ENCODE measurements at places on chromosomes 1 and 21.

GRCh38 chr1:169722779-169723178 lies 11.1 kb downstream of the SELE start:
- DNase-seq: no peak

- DNase-seq: no peak
Measured at GRCh38 chr1:166915042-166915441, 39.0 kb upstream of the TADA1 start.

GRCh38 chr21:36104317-36105300 lies 30.3 kb upstream of the CBR3 start:
- DNase-seq: peak; percentile 34

DNA sequence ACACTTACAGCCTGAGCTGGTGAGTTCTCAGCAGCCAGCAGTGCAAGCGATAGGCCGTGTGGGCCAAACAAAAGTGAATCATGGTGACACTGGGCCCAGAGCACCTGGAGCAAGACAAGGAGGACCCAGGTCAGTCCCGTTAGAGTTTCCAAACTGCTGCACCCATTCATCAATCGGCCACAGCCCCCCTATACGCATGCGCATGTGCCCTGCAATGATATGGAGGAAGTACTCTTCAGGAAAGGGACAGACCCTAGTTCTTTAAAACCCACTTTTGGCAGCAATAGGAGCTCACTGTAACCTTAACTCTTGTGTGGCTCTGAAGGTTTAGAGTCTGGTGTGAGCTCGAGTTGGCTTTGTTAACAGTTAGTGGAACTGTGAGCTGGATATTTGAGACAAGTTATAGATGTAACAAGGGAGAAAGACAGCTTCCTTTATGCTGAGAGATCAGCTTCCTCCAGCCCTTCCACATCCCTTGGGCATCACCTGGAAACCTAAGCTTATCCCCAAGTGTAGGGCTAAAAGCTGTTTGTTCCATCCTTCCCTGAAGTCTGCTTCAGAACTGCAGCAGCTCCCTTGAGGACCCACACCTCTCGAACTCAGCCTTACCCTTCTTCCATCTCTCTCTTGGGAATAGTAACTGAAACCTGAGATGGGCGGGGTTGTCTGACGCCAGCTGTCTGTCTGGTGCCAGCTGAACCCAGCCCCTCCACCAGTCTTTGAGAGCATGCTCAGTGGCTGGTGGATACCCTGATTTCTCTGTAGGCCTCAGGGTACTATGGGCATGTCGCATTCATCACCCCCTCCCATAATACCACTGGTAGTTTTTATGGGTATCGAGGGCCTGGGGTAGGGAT lies 17.7 kb downstream of the NMNAT1 start:
- DNase-seq: no peak

DNA sequence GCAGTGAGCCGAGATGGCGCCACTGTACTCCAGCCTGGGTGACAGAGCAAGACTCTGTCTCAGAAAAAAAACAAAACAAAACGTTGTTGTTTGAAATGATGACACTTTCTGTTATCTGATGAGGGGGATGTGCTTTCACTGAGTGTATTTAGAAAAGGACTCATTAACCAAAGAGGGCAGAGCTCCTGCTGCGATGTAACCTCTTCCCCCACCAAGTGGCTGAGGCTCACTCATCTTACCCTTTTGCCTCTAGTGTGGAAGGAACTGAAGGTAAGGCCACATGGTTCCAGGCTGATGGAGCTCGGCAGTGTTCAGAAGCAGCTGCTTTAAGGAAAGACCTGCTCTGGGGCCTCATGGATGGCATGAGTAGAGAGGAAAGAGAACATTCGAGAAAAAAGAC lies 105.7 kb upstream of the RUNX1 start:
- DNase-seq: no peak

- no peak for DNase-seq
Measured at GRCh38 chr1:118960026-118960561, 28.0 kb downstream of the TBX15 start.

GRCh38 chr1:107683191-107683657 lies 281.8 kb downstream of the VAV3 start:
- no peak for DNase-seq

DNA sequence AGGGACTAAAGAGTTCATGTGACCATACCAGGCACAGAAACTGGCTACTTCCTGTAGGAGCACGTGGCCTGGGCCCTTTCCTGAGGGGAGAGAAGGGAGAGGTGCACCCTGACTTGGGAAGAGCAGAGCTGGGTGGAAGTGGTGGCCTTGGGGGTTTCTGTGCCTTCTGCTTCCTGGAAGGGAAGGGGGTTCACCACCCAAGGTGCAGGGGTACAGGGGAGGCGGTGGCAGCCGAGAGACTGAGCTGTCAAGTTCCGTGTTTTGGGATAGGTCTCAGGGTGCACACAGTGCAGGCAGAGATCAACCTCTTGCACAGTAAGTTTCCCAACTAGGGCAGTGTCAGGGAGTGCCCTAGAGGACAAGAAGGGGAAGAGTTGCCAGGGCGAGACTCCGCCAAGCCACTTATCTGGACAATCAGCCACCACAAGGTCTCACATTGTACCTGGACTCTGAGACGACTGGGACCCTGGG lies 10.1 kb downstream of the HECTD3 start:
- no peak for DNase-seq

- DNase-seq: no peak
Measured at GRCh38 chr1:206709772-206710459, 25.2 kb downstream of the MAPKAPK2 start.

GRCh38 chr1:170064821-170065220 lies 9.7 kb downstream of the KIFAP3 start:
- no peak for DNase-seq

DNA sequence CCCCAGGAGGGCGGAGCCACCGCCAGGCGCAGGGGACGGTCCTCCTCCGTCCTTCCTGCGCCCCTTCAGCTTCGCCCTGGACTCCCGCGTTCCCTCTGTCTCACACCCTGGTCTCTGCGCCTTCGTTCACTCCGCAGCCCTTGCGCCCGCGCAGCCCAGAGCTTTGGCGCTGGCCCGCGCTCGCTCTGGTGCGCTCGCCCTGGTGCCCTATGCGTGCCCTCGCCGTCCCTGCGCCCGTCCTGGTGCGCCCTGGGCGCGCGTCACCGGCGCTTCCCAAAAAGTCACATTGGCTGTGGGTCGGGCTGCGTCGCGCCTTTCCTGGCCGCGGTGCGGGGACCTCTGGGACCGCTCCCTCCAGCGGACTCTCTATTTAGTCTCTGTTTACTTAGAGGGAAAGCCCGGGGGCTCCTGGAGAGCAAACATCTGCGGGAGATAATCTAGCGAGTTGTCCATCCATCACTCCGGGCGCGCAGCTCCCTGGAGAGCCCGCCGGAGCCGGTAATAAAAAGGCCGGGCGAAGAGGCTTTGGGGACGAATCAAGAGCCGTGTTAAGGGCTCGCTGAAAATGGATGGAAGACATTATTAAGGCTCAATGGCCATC lies 178.6 kb downstream of the PRDM16 start:
- DNase-seq: no peak

DNA sequence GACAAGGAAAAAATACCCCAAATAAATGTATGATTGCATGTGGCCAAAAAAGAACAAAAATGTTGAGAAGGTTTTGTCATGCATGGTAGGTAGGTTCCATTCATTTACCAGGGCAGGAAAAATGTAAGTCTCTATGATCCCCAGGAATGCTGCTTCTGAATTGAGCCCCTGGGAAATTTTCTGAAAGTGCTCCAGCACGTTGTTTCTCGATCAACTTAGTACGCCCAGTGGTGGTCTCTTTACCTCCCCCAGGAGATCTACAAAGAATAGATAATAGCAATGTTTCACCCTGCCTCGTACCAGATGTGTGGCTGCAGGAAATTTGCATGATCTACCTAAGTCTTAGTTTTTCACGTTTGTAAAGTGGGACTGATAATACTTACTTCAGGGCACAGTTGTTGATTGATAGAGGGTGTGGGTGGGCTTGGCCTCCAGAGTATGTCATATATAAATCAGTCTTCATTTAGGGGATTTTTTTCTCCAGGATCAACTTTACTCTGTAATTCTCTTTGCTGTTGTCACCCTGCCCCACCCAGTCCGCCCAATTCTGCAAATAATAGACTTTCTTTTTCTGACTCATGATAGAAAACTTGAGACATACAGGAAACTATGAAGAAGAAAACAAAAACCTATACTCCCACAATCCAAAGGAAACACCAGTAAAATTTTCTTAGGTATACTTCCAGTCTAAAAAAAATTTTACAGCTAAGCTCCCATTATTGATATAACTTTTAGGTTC lies 462.0 kb upstream of the RUNX1 start:
- DNase-seq: no peak

- DNase-seq: no peak
Measured at GRCh38 chr1:224047538-224047937, 66.4 kb upstream of the FBXO28 start.

- no peak for DNase-seq
Measured at GRCh38 chr21:31502537-31503143, 156.9 kb upstream of the SOD1 start.

DNA sequence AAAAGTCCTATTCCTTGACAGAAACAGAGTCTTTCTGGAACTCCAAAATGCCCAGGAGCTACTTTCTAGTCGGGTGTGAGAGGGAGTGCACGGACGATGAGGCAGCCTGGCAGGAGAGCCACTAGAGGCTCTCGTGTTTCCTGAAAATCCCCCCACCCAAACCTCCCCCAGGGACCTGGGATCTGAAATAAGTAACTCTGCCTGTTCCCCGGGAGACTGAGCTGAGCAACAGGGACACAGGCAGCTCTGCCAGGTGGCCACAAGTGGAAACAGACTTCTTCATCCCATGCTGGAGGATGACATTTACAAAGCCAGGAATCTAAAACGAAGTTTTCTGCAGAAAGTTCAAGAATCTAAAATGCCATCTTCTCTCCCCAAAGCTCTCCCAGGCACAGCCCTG lies 77.1 kb downstream of the ITPKB start:
- no peak for DNase-seq

DNA sequence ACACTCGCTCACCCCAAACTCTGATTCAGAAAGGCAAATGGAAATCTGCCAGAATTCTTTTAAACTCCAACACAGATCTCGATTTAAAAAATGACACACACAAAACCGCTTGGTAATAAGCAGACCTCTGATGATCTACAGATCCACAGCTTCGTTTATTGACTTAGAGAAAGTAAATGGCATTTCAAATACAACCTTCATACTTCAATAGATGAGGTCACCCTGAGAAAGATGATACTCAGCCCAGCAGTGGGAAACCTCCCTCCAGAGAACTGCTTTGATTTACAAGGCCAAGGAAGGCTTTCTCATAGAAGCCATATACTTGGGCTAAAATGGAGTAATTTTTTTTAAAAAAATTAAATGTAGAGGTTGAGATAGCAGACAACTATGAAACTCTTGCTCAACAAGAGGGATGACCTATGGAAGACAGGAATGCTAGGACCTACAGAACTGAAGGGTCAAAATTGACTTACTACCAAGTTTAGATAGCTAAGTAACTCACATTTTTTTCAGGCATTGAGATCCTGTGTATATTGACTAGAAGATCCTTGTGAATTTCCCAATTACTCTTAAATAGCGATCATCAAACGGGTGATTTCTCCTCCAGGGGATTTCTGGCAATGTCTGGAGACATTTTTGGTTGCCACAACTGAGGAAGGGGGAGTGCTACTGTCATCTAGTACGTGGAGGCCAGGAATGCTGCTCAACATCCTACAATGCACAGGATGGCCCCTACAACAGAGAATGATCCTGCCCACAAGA lies 143.9 kb downstream of the CLIC6 start:
- DNase-seq: no peak

- peak; percentile 4 for DNase-seq
Measured at GRCh38 chr21:42878678-42878992, 704 bp downstream of the WDR4 start.

- DNase-seq: peak; percentile 50
Measured at GRCh38 chr1:153677718-153678518, 570 bp upstream of the NPR1 start.

DNA sequence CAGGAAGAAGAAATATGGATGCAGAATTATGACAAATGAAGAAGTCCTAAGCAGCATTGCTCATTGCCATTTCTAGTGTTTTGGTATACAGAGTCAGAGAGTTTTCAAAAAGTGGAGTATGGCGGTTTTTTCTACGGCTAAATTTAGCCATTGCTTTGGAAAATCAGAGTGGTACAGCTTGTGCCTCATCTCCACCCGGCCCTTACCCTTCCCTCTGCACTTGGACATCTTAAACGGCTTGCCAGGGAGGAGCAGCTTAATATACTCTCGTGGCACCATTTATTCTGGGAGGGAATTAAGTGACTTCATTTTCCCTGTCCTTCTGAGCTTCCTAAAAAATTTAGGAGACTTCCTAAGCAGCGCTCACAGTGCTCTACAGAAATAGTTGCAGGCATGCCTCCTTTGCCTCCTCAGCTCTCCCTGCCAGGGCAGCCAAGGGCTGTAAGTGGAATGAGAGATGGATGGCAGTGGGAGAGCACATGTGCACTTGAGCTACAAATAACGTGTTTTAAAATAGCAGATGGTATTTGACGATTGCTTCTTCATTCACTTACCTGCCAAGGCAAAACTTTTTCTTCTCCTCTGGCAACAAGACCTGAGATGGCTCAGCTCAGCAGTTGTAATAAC lies 51.5 kb upstream of the VAMP3 start:
- no peak for DNase-seq

GRCh38 chr1:35580949-35581388 lies 7.9 kb downstream of the TFAP2E start:
- no peak for DNase-seq

- no peak for DNase-seq
Measured at GRCh38 chr1:188065917-188066316, 1237.2 kb downstream of the PLA2G4A start.

DNA sequence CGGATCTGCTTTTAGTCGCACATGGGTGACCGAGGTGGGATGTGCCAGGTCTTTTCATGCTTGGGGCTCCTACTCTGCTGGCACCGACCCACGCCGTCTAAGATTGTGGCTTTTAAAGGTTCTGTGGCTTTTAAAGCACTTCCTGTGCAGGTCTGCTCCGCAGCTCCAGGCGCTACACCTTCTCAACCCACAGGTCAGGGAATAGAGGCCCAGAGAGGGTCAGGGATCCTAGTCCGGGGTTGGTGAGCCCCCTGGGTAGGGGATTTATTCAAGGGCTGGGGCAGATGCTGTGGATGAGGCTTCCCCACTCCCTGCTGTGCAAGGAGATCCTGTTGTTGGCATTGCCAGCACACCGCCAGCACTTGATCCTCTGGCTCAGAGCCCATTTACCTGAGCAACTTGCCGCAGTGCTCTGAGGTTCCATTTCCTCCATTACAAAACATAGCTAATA lies 212.8 kb upstream of the RAB4A start:
- DNase-seq: no peak

- no peak for DNase-seq
Measured at GRCh38 chr1:203033917-203034316, 7.6 kb downstream of the PPFIA4 start.

DNA sequence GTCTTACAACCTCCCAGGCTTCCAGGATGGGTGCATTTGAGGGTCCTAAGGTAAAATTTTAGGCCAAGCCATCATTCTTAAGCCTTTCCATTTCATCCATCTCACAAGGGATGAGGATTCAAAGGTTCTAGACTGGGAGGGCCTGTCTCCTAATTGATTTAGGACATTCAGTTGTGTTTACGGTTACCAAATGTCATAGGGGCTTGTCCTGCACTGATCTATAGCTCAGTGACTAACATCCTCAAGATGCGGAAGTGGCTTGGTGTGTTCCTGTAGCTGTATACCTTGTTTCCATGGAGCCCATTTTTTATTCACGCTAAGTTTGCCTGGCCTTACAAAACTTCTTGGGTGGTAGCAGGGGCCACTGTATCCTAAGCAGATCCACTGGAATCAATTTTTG lies 52.8 kb downstream of the DUSP10 start:
- no peak for DNase-seq

GRCh38 chr1:109275706-109276345 lies 7.1 kb downstream of the PSRC1 start:
- DNase-seq: no peak

All from stimulated activated CD4-positive, alpha-beta T cell treated with anti-CD3 and anti-CD28 coated beads, Interleukin-4, amount 100 ng/mL, for 48 hours (primary cell).